ENCODE measurements at places on chromosomes 3 and 15.

GRCh38 chr3:174126990-174127758 lies 729.6 kb downstream of the NLGN1 start:
- DNase-seq = no peak

- no peak for DNase-seq
Observed at GRCh38 chr15:93362821-93363220, 273.8 kb upstream of the RGMA start.

DNA sequence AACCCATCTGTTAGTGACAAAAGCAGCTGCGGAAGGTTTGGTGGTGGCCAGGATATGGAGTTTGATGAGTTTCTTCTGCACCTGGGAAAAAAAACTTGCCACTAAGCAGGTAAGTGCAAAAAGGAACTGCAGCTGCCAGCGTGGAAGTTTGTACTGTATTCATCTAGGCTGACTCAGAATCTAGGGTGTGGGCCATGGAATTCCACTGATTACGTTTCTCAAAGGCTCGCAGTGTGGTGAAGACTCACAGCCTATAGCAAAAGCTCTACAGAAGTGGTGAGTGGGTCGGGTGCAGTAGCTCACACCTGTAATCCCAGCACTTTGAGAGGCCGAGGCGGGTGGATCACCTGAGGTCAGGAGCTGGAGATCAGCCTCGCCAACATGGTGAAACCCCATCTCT lies 334.6 kb upstream of the GRM7 start:
- no peak for DNase-seq

DNA sequence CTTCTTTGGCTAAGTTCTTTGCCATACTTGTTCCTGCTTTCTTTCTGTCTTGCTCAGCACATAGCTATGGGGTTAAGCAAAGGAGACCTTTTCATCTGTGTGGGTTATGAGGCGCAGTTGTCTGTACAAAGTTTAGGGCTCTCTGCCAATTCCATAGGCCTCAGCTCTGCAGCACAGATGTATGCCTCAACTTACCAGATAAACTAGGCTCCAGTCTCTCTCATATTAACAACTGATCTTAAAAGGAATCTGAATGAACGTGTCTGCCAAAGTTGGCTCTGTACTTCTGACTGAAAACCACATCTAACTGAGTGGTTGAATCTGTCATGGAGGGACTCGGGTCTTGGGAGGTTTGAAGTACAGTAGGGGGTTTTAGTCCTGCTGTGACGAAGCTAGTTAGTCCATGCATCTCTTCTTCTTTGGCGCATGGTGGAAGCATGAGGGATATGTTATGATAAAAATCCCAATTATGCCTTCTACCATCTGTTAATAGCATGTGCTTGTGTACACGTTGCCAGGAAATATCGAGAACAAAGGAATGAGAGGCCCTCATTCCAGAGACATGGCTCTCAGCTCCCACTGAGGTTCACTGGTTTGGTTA lies 114.6 kb upstream of the TSC22D2 start:
- DNase-seq = no peak

DNA sequence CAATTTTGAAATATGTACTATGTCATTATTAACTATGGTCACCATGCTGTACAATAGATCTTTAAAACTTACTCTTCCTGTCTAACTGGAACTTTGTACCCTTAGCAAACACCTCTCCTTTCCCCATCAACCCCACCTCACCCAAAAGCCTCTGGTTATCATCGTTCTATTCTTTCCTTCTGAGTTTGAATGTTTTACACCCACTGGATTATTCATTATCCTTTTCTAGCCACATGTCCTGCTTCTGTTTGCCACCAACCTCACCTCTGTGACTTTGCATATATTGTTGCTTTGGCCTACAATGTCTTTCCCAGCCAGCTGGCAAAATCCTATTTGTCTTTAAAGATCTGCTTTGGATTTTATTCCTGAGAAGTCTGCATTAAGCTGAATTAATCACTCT lies 102.6 kb upstream of the TSPAN3 start:
- DNase-seq = no peak

- DNase-seq = no peak
Observed at GRCh38 chr15:65529762-65530317, 423 bp upstream of the HACD3 start.

GRCh38 chr3:126928921-126929474 lies 53.9 kb upstream of the PLXNA1 start:
- DNase-seq = no peak

DNA sequence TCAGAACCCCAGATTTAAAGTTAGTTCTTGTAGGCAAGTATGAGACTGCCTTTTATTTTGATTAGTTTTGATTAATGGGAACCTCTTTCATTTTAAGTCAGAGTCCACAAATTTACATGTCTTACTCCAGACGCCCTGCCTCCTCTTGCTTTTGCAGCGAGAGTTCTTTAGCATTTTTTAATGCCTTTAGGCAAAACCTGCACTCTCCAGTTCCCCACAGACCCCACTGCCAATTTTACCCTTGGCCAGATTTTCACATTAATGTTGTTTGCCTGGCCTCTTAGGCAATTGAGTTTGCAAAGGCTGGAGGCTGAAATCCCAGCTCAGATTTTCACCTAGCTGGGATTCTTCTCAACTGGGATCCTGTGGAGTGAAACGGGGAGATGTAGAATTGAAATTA lies 85.8 kb downstream of the GAP43 start:
- no peak for DNase-seq

DNA sequence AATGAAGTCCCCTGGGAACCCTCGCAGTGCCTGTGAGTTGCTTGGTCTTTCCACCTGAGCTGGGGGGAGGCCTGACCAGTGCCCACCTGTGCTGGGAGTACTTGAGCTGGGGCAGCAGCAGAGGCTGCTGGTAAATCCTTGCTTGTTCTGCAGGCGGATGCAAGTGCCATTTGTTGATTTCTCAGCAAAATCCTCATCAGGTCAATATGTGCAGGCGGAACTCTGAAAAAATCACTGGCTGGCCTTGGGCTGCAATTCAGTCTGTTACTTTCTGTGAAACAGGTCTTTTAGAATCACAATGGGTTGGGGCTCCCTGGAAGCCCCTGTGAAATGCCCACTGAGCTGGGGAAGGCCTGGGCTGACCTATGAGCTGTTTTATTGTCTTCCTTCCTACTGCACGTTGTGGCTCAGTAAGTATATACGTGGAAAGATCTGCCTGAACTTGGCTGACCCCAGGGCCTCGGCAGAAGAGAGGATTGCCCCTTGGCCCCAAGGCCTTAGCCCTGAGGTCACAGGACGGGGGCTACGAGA lies 182.0 kb upstream of the RGMA start:
- DNase-seq = no peak

Data from activated CD4-positive, alpha-beta T cell treated with anti-CD3 and anti-CD28 coated beads for 4 hours (primary cell).